H4 (cell line): ENCODE measurements at places on chromosomes 1 and 21. TPM values are rescaled to one million over a fixed set of nuclear protein-coding genes. Genes with fewer than 3 reads are reported as not detected.
A peak's percentile ranks its signal among the peaks of the same experiment; 100 is the strongest.

DMBX1 gene
- total RNA-seq: 0.37 TPM in 2 replicates

DNA sequence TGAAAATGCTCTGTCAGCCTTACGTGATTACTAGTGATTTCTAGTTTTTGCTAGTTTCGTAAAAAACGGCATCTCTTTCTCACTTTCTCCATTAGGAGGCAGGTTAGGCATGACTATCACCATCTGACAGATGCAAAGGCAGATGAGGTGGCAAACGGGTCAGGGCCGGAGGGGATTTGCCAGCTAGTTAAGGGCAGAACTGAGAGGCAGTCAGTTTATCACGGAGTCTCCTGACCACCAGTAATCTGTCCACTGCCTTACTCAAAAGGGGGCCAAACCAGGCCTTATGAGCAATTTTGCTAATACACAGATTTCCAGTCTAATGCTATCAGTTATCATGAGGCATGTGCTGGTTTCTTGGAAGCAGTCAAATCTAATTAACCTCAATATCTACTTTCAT lies 159.3 kb downstream of the TSEN15 start:
- no peak for DNase-seq

DNA sequence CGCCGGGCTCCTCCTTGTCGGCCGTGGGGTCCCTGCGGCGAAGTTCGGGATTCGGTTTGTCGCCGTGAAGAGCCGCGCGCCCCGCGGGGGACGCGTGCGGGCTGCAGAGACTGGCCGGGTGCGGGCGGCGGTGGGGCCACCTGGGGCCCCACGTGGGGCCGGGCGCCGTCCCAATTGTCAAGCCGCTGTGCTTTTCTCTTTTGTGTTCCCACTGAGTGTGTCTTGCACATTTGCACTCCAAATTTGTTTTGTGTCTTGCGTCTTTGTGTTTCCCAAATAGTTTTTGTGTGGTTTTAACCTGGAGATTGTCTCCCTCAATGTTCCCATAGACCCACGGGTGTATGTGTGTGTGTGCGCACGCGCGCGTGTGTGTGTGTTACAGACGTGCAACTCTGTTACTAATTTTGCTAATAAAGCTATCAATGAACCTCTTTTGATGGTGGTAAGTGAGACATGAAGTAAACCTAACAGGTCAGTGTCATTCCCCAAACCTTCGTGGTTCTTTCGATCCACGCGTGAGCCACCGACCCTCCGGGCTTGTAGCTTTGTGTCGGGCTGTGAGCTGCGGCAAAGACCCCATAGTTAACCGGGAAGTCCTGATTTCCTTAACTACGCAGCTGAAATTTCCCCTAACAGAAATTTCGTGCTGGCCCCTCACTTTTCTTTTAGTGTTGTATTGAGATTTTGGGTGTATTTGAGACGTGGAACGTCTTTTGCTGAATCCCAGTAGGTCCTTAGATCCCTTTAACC lies 708 bp downstream of the PRDM2 start:
- no peak for DNase-seq

GRCh38 chr1:110897681-110898080 lies 24.7 kb downstream of the CD53 start:
- no peak for DNase-seq

GRCh38 chr1:55399346-55399745 lies 184.2 kb upstream of the USP24 start:
- no peak for DNase-seq

DNA sequence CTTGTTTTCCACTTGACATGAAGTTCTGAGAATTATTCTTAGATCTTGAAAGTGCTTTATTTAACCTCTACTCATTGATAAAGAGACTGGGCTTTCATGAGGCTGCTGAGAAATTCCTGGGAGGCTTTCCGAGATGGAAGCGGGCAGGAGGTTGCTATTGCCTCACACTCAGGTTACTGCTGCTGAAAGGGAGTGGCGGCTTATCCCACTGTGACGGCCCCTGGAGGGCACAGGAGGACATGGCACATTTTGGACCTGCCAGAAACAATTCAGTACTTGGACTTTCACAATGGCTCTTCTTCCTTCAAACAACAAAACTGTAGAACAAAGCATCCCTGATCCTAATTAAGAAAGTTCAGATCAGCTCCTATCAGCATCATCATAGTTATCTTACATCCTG lies 16.2 kb upstream of the MARK1 start:
- DNase-seq: peak; percentile 26

GRCh38 chr1:48793863-48794262 lies 17.2 kb upstream of the BEND5 start:
- no peak for DNase-seq
